ENCODE measurements at places on chromosomes 13 and 19. TPM values are rescaled to one million over a fixed set of nuclear protein-coding genes. Genes with fewer than 3 reads are reported as not detected.

Gene RGCC
- 321 TPM for total RNA-seq

Gene CNMD
- not detected for total RNA-seq

Gene LYPD5
- total RNA-seq = 0.95 TPM

Gene ZIM2
- not detected for total RNA-seq

Gene CGB1
- total RNA-seq = not detected

Gene LGALS7B
- total RNA-seq = not detected

Gene IGFL3
- total RNA-seq = not detected

Gene PALM
- 44.6 TPM for total RNA-seq

Gene KLF16
- 4.0 TPM for total RNA-seq

Gene RNF225
- total RNA-seq = not detected

DNA sequence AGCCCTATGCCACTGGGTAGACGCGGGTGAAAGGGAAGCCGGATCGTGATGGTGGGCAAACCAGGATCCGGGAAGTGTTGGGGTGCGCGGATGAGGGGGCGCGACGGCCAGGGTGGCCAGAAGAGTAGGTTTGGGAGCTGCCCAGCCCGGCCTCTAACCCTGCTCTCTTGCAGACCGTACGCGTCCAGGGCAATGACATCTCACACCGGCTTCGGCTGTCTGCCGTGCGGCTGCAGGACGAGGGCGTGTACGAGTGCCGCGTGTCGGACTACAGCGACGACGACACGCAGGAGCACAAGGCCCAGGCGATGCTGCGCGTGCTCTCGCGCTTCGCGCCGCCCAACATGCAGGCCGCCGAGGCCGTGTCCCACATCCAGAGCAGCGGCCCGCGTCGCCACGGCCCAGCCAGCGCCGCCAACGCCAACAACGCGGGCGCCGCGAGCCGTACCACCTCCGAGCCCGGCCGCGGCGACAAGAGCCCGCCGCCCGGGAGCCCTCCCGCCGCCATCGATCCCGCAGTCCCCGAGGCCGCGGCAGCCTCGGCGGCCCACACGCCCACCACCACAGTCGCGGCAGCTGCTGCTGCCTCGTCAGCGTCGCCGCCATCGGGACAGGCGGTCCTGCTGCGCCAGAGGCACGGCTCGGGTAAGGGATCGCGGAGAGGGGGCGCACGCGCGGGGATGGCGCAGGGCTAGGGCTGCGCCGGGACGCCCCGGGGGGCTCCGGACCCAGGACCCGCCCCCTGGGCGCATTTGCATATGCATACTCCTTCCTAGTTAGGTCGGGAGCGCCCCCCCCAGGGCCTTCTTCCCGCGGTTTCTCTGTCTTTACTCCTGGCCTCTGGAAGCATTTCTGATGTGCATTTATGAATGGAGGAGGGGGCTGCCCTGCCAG is 4.1 kb downstream of the VSTM2B start:
- DNase-seq = no peak

DNA sequence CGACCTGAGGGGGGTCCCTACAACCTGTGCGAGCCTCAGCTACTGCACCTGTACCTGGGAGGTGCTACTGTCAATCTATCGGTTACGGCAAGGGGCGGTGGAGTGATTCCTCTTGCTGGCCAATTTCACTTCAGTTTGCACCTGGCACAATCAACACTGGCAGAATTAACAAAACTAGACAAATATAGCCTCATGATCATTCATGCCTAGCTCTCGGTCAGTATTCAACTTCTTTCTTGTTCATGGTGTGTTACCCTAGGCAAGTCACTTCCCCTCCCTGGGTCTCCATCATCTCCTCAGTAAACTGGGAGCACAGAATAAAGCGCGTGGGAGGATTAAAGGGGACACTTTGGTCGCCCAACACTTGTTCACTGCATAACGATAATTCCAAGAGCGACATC is 618 bp downstream of the HAUS8 start:
- no peak for DNase-seq

DNA sequence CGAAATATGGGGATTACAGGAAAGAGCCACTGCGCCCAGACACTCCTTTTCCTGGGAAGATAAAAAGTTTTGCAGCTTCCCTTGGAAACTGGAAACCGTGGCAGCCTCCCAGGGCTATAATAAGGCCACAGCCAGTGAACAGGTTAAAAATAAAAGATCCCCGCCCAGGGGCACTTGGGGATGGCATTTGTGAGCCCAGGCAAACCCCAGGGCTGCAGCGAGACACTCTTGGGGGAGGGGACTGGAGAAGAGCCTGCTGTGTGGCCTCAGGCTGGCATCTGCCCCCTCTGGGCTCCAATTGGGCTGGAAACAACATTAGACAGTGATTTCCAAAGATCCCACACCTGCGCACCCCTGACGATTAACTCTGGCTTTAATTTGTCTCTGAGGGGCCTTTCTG is 11.2 kb downstream of the FEM1A start:
- DNase-seq = no peak

- DNase-seq = no peak
Measured at GRCh38 chr13:77508959-77509620, 26.4 kb upstream of the SCEL start.

DNA sequence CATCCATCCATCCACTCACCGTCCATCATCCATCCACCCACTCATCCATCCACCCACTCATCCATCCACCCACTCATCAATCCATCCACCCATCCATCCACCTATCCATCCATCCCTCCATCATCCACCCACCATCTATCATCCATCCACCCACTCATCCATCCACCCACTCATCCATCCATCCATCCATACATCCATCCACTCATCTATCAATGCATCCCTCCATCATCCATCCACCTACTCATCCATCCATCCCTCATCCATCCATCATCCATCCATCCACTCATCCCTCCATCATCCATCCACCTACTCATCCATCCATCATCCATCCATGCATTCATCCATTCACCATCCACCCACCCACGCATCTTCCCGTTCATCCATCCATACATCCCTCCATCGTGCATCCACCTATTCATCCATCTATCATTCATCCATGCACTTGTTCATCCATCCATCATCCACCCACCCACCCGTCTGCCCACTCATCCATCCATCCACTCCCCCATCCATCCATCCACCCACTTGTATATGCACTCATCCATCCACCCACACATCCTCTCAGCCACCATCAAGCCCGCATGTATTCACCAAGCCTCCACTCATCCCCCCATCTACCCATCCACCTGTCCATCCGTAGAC is 3.6 kb downstream of the STAP2 start:
- no peak for DNase-seq

GRCh38 chr19:41408256-41408655 is 10.6 kb downstream of the BCKDHA start:
- DNase-seq = no peak

DNA sequence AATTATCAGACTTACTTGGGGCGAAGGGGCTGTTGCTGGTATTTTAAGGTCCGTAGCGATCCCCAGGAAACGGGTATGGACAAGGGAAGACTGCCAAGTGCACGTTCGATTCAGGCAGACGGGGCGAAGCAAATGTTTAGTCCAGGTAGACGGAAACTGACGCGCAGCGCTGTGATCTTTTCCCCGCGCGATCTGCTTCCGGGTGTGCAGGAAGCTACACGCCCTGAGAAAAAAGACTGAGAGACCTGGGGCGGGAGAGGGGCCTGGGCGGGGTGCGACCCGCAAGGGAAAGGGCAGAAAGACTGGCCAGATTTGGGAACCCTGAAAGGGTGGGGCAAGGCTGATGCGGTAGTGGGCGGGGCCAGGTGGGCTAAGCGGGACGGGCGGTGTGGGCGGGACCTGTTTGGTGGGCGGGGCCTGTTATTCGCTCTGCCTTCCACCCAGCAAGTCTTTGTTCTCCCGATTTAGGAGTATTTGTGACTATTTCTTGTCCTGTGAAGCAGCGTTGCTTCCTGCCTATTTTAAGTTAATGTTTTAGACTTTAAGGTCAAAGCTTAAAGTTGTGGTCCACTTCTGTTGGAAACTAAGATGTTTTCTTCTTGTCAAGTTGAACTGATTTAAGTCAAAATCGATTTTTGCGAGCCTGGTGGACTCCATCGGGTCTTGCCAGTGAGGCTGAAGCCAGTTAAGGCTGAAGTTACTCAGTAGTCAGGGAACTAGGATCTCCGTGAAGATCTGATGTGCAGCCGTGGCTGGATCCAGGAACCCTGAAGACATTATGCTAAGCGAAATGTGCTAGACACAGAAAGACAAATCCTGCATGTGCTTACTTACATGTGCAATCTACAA is at the start of gene ZNF836:
Gene ZNF836, minus strand, starts transcription at position 301 of the 849 bp plus-strand sequence. CDS start 3,549 bp downstream, outside the sequence.
- peak; percentile 80 for DNase-seq

DNA sequence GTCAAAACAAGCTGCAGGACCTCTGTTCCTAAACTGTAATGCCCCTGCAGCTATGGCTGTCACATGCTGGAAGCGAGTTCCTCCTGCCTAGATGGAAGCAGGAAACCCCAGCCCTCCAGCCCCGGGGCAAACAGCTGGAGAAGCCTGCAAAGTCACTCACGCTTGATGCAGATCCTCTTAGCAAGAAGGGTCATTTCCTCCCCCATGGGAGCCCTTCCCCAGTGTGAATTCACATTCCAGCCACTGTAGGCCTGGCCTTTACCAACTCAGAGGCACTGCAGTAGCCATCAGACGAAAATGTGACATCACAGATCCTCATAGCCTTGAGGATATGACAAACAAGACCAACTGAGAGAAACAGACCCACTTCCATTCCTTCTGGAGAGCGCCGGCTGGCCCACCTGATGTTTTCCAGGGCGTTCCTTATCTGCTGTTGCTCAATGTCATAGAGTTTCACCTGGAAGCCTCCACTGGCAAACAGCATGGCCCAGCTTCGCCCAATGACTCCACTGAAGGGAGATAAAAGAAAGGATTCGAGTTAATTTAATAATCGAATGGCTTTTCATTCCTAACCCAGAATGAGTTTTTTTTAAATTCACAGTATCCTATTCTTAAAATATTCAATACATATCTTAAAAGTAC is 13.5 kb downstream of the CRYL1 start:
- DNase-seq = no peak

GRCh38 chr19:54162241-54162805 is 2.8 kb upstream of the LENG1 start:
- peak; percentile 74 for DNase-seq

DNA sequence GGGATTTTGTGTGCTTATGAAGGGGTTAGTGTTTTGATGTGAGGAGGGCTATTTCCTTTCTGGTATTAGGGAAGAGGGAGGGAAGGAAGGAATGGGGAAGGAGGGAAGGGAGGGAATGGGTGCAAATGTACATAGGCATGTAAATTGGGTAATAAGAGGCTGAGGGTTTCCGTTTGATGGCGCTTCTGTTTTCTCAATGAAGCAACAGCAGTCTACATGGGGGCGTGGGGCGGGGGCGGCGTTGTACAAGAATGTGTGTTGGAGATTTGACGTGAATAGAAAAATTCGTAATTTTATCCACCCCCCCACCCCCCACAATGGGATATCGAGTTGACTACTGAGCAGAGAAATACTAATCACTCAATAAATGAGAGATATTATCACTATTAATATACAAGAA is 52.5 kb downstream of the PDS5B start:
- DNase-seq = no peak

GRCh38 chr19:18097993-18098890 is 664 bp downstream of the MAST3 start:
- DNase-seq = no peak

GRCh38 chr19:43997631-43998290 is 5.0 kb upstream of the ZNF230 start:
- no peak for DNase-seq

- DNase-seq = no peak
Measured at GRCh38 chr19:45144431-45145269, 16.1 kb downstream of the NKPD1 start.

DNA sequence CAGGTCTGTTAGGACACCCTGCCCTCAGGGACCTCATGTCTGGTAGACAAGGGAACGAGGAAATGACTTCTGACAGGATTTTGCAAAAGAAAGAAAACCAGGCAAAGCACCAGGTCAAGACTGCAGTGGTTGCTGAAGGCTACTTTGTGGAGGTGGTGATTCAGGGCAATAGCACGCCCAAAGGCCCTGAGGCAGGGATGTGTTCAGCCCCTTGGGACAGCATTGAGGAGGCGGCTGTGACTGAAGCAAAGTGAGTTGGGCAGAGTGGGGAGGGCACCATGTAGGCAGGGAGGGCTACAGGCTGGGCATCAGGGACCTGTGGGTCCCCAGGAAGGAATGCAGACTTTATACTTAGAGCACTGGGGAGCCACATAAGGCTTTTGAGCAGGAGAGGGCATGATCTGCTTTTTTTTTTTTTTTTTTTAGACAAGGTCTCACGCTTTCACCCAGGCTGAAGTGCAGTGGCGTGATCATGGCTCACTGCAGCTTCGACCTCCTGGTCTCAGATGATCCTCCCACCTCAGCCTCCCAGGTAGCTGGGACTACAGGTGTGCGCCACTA is 10.8 kb upstream of the HOMER3 start:
- DNase-seq = no peak

GRCh38 chr13:109331011-109331433 is 455.4 kb downstream of the IRS2 start:
- DNase-seq = no peak

DNA sequence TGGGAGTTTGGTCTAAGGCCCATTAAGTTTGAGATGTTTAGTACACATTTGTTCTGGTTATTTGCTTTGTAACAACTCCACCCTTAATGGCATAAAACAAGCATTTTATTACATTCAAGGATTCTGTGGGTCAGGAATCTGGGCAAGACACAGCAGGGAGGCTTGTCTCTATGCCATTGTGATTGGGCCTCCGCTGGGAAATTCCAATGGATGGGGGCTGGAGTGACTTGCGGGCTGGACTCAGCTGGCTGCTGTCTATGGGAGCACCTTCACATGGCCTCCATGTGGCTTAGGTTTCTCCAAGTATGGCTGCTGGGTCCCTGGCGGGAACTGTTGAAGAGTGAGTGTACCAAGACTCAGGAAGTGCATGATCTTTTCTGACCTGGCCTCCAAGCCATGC is 159.0 kb downstream of the PAN3 start:
- no peak for DNase-seq

DNA sequence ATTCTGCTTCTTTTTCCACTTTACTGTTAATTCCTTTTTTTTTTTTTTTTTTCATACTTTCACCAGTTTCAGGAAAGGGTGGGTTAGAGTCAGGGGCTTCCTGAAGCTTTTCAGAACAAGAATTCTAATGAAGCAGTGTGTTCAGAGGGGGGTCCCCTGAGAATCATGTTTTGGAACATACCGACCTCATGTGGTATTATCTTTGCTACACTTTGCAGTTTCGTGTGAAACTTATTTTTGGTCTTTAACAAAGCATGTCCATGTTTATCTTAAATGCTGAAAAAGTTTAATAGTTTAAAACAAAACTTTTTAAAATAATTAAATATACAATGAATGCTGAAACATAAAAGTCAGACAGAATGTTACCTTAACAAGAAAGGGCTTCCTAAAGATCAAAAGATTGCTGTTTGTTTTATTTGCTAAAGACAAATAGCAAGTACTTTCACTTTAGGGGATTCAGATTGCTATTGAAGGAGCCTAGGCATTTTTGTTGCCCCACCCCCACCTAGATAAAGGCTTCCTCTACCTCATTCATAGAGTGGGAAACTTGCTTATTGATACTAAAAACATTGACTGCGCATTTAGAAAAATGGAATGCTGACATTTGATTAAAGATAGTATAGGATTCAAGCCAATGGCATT is 21.1 kb upstream of the POMP start:
- DNase-seq = no peak

- DNase-seq = no peak
Measured at GRCh38 chr13:21673789-21674489, 3.1 kb downstream of the FGF9 start.

GRCh38 chr13:110610955-110611595 is 4.3 kb upstream of the NAXD start:
- DNase-seq = no peak

GRCh38 chr13:103965506-103966243 is 899.5 kb upstream of the SLC10A2 start:
- DNase-seq = no peak

GRCh38 chr13:43787997-43788396 is 1.2 kb upstream of the ENOX1 start:
- DNase-seq = no peak

- peak; percentile 49 for DNase-seq
Measured at GRCh38 chr13:24512197-24512907, at the start of gene PARP4. Gene PARP4, minus strand, starts transcription at chr13:24512778. Its CDS starts 9,002 bp downstream, at chr13:24503776.
